ENCODE measurements at places on chromosomes 6 and 20. TPM values are rescaled to one million over a fixed set of nuclear protein-coding genes. Genes with fewer than 3 reads are reported as not detected.

Gene NMBR
- total RNA-seq = not detected

Gene EFCAB8
- total RNA-seq = under 0.01 TPM

Gene DYNLT1
- total RNA-seq = 81.1 TPM

Gene SOBP
- 2.5 TPM for total RNA-seq

Gene HUS1B
- total RNA-seq = 0.51 TPM

Gene BLOC1S5
- 14.6 TPM for total RNA-seq

Gene HLA-DPB1
- 10.9 TPM for total RNA-seq

Gene B3GAT2
- not detected for total RNA-seq

Gene ACTL10
- 1.4 TPM for total RNA-seq

All from dermis microvascular lymphatic vessel endothelial cell (primary cell).